Epithelial cell of esophagus (primary cell): ENCODE measurements at places on chromosomes 7 and 10.

DNA sequence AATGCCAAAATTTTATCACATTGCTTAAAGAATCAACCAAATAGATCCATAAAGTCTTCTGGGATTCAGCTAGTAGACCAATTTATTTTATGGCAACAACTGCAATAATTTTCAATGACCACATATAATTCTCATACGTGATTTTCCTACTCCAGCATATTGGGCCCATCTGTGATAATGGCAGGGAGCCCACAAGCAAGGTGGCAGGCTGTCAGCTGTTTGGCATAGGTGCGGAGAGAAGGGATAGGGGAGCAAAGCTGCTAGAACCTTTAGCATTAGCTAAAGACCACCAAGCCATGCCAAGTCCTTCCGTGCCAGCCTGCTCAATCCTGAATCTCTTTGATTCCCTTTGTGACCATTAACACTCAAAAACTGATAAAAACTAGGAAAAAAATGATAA, 721.2 kb downstream of the XPNPEP1 start:
- no peak for DNase-seq

- DNase-seq, result peak; percentile 10
Observed at GRCh38 chr7:28957751-28958234, 337 bp downstream of the TRIL start.

DNA sequence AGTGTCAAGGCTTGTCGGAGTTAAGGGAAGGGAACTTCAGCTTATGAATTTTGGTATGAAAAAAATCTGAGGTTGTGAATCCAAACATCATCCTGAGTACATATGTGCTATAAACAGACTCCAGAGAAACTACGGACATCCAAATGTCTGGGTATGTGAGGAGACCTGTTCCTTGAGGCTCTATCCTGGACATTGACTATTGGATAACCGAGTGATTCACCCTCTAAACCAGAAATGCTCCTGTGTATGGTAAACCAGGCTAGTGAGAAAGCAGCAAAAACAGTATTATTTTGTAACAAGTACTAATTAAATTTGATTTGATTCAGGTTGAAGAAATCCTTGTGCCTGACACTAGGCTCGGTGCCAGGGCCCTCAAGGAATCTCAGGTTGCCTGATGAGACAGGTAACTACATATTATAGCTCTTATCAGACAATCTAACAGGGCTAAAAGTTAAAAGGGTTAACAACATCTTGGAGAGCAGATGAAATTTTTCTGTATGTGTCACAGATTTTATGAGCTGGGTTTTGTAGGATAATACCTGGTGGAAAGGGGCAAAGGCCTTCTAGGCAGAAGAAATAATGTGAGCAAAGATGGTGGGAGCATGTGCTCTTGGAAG, 10.4 kb upstream of the STOX1 start:
- DNase-seq, result peak; percentile 15

DNA sequence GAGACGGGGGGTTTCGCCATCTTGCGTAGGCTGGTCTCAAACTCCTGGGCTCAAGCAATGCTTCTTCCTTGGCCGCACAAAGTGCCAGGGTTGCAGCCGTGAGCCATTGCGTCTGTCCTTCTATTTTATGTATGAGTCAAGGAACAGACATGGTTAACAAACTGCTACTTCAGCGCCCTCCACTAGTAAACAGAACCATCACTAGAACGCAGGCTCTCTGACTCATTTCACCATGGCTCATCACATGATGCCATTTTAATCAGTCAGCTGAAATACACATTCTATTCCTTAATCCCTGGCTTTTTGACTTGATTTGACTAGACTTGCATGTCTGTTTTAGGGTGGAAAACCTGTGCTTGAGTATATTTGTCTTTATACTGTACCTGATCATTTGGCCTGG, 41.3 kb downstream of the CELF2 start:
- DNase-seq, result peak; percentile 79

DNA sequence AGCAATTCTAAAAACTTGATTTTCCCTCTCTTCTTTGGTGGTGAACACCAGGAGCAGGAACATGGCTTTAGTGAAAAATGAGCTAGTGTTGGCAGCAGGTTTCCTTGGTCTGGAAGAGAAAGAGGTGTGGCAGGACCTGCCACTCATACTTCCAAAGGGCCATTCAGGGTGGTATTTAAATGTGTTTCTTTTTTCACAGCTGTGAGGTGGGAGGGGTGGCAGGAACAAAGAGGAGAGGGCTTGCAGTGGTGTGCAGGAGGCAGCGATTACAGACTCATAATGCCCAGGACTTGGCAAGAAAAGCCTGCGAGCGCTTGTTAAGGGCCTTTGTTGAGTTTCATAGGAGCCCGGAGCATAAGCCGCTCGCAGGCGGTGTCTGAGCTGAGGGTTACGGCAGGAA, 36.8 kb downstream of the WIPF3 start:
- DNase-seq, result no peak

DNA sequence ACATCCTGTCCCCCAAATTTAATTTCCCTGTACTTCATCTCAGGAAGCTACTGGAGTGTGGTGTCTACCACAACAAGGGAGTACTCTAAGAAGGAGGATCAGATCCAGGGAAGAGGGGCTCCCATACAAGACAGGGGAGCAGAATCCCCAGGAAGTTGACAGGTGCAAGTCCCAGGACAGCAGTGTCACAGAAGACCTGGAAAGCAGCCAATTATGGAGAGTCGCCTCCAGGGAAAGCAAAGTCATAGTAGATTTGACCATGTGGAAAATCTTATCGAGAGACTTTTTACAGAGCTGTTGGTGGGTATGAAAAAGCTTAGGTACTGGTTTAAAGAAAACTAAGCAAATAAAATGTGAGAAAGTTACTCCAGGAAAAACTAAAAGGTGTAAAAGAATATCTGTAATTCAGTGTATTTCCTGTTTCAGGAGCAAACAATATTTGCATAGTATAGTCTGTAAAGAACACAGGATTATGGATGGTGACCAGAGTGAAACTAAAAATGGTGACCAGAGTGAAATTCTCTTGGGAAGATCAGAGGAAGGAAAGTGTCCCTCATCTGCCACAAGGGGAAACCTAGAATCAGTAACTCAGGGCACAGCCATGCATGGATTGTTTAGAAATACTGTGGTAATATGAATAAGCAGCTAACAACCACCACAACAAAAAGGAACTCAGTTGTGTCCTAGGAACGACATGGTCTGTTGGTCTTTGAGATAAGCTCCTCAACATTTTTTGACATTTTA, 44.5 kb downstream of the LANCL2 start:
- no peak for DNase-seq

- no peak for DNase-seq
Observed at GRCh38 chr7:1160670-1161021, 650 bp upstream of the ZFAND2A start.

- DNase-seq, result no peak
Observed at GRCh38 chr7:100627238-100627549, 14.2 kb downstream of the TFR2 start.

GRCh38 chr7:26538689-26539088, 247.0 kb downstream of the SNX10 start:
- no peak for DNase-seq

DNA sequence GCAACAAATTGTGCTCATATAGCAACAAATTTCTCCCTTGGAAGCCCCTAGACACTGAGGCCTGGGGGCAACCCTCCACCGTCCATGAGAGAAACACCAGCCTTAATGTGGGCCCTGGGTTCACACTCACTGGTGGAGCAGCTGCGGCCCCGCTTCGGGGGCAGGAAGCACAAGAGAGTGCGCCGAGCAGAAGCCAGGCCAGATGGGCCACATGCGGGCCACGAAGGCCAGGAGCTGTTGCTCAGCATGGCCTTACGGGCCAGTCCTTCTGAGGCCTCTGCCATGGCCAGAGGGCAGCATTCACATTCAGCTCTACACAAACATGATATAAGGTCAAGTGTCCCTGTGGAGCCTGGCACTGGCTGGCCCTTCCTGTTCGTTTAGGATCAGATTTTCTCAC, 60.0 kb upstream of the VIPR2 start:
- DNase-seq, result no peak

- no peak for DNase-seq
Observed at GRCh38 chr7:132353936-132354335, 222.3 kb downstream of the PLXNA4 start.
